ENCODE measurements at places on chromosomes 1 and 21.

DNA sequence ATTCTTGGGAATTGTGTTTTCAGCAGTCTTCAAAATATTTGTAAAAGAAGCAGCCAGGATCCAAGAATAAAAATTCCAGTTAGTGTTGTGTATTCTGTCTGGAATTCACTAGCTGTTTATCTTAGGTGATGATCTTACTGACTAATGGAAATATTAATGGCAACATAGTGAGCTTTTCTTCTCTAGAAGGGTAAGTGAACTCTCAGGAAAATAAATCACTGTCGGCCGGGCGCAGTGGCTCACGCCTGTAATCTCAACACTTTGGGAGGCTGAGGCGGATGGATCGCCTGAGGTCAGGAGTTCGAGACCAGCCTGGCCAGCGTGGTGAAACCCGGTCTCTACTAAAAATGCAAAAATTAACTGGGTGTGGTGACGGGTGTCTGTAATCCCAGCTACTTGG lies 87.4 kb upstream of the KIF1B start:
- no peak for DNase-seq

DNA sequence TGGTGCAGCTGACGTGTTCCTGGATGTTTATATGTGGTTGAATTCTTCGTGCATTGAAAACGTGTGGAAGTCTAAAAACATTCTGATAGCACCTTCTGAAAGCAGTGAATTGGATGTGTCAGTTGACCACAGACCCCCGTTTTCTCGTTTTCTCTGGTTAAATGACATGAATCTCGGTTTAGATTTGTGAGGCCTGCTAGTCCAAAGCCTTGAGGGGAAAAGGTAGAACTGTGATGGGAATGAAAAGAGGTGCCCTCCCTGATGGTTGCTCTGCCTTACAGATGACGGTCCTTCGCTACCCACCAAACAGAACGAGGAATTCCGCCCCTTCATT lies 8.9 kb downstream of the RER1 start:
- no peak for DNase-seq

- DNase-seq, result no peak
These were observed 14.8 kb upstream of the S1PR1 start for GRCh38 chr1:101221945-101222429.

GRCh38 chr1:230572121-230573105 lies 69.9 kb upstream of the COG2 start:
- no peak for DNase-seq

DNA sequence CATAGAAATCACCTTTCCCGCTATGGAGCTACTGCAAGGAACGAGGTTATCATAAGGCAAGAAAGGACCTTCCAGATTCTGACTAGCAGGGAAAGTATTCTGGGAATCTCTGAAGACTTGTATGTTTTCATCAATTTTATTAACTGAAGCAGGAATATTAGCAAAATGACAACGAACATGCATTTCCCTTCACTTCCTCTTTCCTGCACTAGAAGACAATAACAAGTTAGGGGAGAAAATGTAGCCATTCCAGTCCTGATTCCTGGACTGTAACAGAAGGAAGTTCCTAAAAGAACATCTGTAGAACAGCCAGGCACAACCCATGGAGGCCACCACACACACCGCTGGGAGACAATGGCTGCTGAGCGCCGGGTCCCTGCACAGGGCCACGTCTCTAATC lies 106.8 kb downstream of the RAVER2 start:
- DNase-seq, result no peak

DNA sequence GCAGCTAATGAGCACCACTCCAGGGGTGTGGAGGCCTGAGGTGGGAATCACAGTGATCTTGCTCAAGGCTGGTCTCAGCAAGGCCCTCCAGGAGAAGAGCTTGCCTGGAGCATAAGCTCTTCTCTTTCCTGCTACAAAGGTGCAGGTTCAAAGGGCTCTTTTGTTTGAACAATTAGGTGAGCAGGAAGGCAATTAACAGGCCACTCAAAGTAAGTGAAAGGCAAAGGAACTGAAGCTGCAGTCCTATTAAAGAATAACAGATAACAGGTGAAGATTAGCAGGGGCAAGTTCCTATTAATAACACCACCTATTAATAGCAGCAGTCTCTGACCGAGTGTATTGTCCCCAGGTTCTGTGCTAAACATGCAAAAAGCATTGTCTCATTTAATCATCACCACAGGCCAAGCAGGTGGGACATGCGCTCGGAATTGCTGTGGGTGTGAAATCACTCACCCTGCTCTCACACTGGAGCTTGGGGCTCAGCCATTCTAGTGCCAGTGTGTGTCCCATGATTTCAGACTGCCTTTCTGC lies 113.8 kb downstream of the RHOU start:
- no peak for DNase-seq

DNA sequence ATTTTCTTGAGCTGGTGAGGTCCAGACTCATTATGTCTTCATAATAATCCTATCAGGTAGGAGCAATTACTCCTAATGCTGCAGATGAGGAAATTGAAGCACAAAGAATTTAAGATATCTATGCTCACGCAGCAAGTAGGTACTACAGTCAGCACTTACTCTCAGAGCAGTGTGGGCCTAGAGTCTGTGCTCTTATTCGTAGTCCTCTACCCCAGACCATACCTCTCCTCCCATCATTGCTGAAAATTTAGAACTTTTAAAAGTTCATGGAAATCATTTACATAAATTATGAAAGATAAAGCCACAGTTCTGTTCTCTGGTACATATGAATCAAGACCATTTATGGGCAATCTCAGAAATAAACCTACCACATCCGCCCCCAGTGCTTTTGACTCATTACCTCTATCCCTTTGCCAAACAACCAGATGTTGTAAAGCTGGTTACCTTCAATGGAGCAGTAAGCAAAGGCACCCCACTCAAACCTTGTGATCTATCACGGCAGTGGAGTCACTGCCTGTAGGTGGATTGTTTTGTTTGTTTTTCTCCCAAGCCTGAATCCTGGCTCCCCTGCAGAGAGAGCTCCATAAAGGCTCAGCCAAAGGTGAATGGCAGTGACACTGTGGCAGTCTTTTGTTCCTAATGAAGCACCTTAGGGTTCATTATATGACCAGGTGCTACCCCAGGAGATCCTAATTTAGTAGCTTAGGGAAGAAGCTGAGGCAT lies 20.9 kb upstream of the MAN1A2 start:
- DNase-seq, result peak; percentile 26

GRCh38 chr1:217482356-217483102 lies 148.4 kb downstream of the GPATCH2 start:
- peak; percentile 1 for DNase-seq

DNA sequence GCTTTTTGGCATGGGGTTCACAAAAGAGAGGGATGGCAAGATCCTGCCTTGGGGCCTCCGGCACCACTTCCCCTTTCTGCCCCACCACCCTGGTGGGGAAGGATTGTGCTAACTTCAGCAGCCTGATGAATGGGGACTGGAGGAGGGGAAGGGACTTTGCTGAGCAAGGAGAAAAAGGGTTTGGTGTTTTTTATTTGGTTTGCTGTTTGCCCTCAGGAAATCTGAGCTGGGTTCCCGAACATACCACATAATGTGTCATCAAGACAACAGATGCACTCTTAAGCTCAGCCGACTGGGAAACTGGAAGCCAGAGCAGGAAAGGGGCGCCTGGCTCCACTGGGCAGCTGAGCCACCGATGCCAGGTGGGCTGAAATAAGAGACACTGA lies 19.8 kb downstream of the OLFML2B start:
- no peak for DNase-seq

- DNase-seq, result no peak
These were observed 697 bp upstream of the C21orf91 start for GRCh38 chr21:17819877-17820229.

- no peak for DNase-seq
These were observed 30.3 kb downstream of the INTS7 start for GRCh38 chr1:212004895-212005608.

DNA sequence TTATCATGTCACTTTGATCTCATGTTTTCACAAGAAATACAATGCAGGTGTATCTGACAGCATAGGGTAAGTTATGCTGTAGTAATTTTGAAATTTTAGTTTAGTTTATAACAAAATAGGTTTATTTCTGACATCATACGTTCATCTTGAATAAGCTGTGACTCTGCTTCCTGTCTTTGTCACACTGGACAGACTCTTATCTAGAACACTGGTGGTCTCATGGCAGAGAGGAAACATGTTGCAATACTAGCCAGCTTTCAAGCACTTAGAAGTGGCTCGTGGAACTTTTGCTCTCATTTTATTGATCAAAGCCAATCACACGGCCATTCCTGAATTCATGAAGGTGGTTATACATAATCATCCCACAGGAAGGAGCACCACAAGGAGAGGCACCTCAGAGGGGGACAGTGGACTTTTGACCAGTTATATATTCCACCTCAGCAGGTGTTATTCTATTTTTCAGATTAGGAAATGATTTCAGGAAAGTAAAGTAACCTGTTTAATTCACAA lies 46.5 kb downstream of the CYP2J2 start:
- DNase-seq, result no peak

GRCh38 chr1:32465578-32465933 lies 684 bp downstream of the ZBTB8B start:
- no peak for DNase-seq

DNA sequence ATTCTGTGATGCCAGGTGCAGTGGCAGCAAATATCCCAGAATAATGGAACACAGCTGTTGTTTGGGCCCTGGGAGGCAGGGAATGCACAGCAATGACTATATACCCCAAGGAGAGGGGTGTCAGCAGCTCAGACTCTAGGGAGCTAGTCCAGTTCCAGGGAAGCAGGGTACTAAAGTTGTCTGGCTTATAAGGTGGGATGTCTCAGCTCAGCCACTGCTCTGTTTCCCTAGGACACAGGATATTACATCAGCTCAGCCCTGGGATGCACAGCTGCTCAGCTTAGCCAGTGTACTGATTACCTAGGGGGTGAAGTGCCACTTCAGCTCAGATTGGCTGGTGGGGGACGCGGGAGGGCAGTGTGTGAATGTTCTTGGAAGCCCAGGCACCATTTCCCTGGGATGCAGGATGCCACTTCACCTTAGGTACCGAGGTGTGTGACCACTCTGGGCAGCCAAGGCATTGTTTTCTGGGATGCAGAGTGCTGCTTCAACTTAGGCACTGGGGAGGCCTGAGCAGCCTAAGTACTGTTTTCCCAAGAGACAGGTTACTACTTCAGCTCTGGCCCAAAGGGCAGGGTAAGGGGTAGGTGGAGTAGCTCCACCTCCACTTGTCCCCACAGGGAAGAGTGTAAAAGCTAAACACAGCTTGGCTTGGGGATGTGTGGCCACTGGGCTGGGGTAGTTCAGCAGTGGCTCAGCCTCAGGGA lies 59.4 kb downstream of the DIPK1A start:
- DNase-seq, result no peak

DNA sequence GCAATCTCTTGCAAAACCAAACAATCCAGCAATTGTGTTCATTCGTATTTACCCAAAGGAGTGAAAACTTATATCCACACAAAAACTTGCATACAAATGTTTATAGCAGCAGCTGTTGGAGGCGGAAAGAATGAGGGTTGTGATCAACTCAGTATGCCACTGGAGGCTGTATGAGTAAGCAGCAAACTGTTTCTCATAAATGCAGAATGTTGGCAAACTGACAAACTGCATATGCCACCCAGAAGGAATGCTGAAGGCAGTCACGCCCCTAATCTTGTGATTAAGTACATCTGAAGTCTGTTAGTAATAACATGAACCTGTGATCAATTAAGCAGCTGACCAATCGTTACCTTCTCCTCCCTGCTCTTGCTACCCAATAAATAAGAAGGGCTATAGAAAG lies 60.5 kb upstream of the CR2 start:
- DNase-seq, result no peak

GRCh38 chr1:98468111-98468717 lies 193.3 kb upstream of the SNX7 start:
- peak; percentile 36 for DNase-seq

DNA sequence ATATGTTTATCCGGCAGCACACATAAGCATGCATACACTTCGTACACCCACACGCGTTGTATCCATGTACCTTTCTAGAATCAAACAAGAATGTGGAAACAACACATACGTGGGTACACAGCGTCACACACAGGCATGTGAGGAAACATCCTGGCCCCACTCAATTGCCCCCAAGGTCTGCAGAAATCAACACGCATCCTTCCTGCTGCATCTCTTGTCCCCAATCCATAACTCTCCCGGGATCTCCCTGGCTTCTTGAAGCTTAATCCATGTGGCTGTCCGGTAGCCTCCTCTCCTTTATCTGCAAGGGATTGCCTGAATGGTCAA lies 5.5 kb upstream of the TBX15 start:
- no peak for DNase-seq

- DNase-seq, result no peak
These were observed 26.6 kb downstream of the RPS6KA1 start for GRCh38 chr1:26556111-26556510.

DNA sequence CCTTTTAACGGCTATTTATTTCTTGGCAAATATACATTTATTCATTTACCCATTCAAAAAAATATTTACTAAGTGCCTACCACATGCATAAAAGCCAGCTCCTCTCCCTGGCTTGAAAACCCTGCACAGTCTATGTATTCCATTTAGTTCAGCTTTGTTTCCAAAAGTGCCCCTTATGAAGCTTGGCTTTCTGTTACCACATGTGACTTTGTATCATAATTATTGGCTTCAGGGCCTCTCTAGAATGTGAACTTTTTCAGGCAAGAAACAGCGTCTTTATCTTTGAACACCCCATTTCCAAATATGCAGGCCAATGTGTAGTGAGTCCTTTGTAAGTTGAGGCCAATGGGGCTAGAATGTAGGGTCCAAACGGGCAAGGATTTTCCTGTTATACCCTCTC lies 69.4 kb downstream of the CACHD1 start:
- DNase-seq, result no peak

DNA sequence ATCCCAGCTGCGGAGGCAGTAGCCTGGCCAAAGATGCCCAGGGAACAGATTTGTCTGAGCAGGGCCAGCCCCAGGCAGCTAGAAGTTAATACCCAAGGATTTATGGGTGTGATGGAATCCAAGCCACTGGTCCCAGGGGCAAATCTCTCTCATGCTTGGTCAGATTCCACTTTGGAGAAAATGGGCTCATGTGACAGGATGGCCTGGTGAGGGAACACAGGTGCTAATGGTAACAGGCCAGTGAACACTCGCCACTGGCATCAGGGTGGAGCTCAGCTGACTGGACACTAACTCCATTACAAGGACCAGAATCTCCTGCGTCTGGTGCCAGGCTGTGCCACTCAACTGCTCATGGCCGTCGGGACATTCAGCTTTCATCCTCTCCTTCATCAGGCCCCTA lies 12.0 kb downstream of the MDM4 start:
- DNase-seq, result no peak

GRCh38 chr1:171158096-171158495 lies 27.0 kb upstream of the FMO2 start:
- DNase-seq, result no peak

GRCh38 chr21:24832961-24833360 lies 774.3 kb downstream of the MRPL39 start:
- no peak for DNase-seq

DNA sequence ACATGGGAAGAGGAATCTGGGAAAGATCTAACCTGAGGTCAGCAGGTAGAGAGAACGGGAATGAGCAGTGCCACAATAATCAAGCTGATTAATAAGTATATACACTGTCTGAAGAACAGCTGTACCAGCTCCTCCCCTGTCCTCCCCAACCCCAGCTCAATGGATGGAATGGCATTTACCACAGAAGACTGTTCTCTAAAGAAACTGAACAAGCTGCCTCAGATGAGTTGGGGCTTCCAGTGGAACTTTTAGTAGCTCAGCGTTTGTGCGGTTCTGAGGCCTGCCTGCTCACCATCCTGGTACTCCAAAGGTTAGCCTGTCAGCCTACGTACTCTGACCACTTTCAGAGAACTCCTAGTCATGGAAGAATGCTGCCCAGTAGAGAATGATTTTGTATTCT lies 101.9 kb upstream of the LBR start:
- DNase-seq, result no peak
